ENCODE measurements at places on chromosomes 11 and 22. TPM values are rescaled to one million over a fixed set of nuclear protein-coding genes. Genes with fewer than 3 reads are reported as not detected.

DNA sequence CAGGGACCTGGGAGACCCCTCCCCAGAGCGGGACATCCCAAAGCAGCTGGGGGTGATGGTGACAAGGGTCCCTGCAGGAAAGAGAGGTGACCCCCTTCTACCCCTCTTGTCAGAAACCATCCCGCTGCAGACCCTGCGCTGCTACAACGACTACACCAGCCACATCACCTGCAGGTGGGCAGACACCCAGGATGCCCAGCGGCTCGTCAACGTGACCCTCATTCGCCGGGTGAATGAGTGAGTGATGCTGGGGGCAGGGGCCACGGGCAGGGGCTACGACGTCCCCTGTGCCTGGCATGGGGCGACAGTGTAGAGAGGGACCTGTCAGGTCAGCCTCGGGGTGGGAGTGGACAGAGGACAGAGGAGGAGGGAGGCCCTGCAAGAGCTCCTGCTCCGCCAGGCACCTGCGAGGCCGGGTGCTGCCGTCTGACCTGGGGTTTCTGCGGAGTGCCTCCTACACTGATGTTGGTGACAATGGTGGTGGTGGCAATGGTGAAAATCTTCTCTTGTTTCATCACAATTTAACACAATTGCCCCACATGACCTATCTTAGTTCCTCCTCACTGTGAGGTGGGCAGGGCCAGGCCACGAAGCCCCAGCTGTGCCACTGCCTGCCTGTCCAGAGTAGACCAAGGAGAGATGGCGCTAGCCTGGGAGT is 9.8 kb downstream of the CSF2RB start:
- no peak for DNase-seq

DDIAS gene
- 3.3 TPM for total RNA-seq

DNA sequence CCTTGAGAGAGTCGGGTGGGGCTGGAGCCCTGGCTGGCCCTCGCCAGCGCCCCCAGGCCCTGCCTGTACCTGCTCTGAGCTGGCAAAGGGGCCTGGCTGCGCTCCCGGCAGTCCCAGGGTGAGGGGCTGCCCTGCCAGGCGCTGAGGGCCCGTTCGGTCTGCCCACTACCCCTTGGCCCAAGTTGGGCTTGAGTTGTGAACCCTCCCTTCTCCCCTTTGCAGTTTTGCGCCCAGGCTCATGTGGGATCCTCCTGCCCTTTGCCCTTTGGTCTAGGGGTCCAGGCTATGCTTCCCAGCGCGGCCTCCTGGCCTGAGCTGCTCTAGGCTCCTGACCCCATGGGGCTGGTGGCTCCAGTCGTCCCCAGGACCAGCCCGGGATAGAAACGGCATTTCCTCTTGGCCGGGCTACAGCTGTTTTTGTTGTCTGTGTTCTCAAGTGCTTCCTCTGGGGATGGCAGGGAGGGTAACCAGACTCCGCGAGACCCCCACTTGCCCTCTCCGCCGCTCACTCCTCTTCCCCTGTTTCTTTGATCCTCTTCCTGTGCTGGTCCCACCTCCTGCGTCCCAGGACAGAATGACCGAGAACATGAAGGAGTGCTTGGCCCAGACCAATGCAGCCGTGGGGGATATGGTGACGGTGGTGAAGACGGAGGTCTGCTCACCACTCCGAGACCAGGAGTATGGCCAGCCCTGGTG is 34.9 kb downstream of the PRDM11 start:
- DNase-seq: peak; percentile 30

CELSR1 gene
- 14.2 TPM for total RNA-seq

- no peak for DNase-seq
Measured at GRCh38 chr11:35010654-35011053, 94.2 kb downstream of the PDHX start.

- DNase-seq: no peak
Measured at GRCh38 chr11:57200917-57201316, 19.2 kb downstream of the LRRC55 start.

DNA sequence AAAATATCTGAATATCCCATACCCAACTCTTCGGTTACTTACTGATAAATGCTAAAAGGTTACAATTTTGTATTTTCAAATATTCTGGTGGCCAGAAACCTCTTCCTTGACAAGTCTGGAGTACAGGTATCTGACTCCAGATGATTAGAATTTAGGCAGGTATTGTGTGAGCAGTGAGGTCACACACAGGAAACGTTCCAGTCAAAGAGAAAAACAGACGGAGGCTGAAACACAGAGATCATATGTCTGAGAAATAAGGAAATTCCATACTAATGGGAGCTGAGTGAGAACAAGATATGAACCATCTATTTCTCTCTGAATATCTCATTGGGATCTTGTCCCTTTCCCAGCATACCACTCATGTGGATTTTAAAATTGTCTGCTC is 89.4 kb upstream of the IGLL5 start:
- DNase-seq: no peak

ZNF215 gene
- total RNA-seq: 1.6 TPM

DNA sequence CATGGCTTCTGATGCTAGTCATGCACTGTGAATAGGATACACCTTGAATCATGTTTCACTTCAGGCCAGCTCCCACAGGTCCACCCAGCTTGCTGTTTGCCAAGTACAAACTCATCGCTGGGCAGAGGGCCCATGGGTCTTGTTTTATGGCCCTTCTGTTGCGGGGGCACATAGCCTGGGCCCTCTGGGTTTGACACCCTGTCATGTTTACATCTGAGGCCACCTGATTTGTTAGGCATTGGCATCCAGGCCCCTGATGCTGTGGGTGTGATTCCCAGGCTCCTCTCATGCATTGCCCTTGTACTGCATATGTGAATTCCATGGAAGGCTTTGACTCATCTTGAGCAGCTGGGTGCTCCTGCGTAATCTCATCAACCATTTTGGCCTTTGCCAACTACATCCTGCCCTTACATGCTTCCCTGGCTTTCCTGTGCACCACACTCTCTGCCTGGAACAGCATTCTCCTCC is 32.6 kb downstream of the PPFIBP2 start:
- DNase-seq: no peak

Data from skin of body (tissue), 3 donors.